ENCODE measurements at places on chromosomes 7 and 10.

DNA sequence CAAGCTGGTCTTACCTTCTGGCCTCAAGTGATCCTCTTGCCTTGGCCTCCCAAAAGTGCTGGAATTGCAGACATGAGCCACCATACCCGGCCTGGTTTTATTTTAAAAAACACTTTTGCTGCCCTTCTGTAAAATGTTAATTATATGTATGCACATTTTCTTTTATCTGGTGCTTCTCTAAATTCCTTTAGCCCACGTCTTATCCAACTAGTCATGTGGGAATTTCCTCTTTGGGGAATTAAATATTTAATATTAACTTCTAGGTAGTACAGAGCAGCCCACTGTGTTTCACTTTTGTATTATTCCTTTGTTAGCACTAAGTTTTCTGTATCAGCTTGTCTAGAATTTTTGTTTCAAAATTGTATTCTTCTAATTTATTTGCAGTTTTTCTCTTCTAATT, 181.7 kb upstream of the KAT6B start:
- DNase-seq: no peak

GRCh38 chr7:73345951-73346350, 18.0 kb downstream of the FKBP6 start:
- no peak for DNase-seq

- no peak for DNase-seq
Observed at GRCh38 chr7:40965774-40966173, 737.1 kb downstream of the INHBA start.

- no peak for DNase-seq
Observed at GRCh38 chr7:108589199-108589598, 19.5 kb downstream of the DNAJB9 start.

DNA sequence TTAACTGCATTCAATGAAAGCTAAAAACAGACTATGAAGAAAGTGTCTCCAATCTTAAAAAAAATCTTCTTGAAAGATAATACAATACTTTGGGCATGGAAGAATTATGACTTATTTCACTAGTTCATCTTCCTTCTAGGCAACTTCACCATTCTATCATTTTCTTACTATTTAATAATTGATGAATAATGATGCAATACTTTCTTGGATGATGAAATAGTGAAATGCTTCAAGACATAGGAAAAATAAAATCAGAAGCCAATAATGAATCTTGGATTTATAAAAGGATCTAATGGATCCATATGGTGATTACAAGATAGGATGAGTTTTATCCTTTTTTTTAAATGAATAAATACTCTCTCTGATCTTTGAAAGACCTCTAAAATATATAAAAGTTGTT, 4.4 kb downstream of the DMBT1 start:
- no peak for DNase-seq

- no peak for DNase-seq
Observed at GRCh38 chr10:106712988-106713387, 451.5 kb downstream of the SORCS1 start.

DNA sequence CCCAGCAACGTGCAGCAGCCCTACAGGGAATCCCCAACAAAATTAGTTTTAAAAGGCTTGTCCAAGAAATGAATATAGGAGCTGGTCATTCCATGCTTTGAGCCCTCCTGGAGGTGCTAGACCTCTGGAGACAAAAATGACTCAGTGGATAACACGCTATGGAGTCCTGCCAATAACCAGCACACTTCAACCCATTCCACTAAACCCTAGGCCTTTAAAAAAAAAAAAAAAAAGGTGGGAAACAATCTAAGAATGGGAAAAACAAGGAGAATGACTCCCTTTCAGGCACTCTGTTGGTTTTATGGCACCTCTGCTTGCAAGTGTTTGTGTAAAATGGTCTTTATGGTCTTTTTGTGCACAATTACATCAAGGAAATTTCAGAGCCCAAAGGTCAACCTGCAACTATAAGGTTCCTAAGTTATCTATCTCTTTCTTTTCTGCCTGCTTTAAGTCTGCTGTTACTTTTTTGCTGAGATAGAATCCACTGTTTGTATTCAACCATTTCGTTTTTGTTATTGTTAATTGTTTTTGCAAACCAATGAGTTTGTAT, 21.3 kb downstream of the AVL9 start:
- no peak for DNase-seq

DNA sequence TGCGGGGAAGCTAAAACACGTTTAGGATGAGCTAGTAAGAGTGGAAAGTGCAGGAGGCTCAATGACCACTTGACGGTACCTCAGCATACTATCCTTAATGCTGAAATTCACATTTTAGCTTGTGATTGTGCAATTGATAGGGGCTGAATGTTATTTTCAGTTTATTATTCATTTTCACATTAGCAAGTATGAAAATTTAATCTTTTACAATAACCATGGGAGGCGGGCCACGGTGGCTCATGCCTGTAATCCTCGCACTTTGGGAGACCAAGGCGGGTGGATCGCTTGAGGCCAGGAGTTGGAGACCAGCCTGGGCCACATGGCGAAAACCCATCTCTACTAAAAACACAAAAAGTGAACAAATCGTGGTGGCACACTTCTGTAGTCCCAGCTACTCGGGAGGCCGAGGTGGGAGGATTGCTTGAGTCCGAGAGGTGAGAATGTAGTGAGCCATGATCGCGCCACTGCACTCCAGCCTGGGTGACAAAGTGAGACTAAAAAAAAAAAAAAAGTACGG, 22.0 kb upstream of the ANLN start:
- DNase-seq: no peak

DNA sequence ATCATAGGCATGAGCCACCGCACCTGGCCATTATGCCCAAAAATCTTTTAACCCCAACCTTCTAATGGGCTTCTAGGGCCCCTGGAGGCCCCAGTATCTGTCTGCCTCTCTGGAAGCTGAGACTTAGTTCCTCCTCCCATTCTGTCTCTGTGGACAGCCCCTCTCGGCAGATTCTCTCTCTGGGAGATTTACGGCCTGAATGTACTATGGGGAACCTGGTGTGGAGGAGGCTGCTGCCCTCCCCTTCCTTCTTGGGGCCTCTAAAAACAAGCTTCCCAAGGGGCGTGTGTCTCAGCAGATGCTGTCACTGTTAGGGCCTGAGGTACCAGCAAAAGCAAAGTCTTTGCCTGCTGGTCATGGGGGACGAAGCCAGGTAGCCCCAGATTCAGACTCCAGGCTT, 35.8 kb upstream of the PRKAR1B start:
- no peak for DNase-seq

DNA sequence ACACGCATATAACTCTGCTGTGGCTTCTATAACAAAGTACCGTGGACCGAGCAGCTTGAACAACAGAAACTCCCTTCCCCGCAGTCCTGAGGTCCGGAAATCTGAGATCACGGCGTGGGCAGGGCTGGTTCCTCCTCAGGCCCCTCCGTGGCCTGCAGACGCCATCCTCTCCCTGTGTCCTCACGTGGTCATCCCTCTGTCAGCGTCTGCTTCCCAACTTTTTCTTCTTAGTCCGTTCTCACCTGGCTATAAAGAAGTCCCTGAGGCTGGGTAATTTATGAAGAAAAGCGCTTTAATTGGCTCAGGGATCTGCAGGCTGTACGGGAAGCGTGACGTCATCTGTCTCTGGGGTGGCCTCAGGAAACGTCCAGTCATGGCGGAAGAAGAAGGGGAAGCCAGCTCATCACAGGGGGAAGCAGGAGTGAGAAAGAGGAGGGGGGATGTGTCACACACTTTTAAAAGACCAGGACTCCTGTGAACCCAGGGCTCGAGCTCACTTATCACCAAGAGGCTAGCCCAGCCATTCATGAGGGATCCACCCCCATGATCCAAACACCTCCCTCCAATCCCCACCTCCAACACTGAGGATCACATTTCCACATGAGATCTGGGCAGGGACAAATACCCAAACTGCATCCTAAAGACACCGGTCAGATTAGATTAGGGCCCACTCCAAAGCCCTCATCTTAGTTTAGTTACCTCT, 91.2 kb upstream of the INSIG1 start:
- peak; percentile 83 for DNase-seq

GRCh38 chr7:17009007-17009719, 127.4 kb upstream of the AGR3 start:
- peak; percentile 44 for DNase-seq

GRCh38 chr7:101363196-101363733, 590 bp downstream of the COL26A1 start:
- no peak for DNase-seq

DNA sequence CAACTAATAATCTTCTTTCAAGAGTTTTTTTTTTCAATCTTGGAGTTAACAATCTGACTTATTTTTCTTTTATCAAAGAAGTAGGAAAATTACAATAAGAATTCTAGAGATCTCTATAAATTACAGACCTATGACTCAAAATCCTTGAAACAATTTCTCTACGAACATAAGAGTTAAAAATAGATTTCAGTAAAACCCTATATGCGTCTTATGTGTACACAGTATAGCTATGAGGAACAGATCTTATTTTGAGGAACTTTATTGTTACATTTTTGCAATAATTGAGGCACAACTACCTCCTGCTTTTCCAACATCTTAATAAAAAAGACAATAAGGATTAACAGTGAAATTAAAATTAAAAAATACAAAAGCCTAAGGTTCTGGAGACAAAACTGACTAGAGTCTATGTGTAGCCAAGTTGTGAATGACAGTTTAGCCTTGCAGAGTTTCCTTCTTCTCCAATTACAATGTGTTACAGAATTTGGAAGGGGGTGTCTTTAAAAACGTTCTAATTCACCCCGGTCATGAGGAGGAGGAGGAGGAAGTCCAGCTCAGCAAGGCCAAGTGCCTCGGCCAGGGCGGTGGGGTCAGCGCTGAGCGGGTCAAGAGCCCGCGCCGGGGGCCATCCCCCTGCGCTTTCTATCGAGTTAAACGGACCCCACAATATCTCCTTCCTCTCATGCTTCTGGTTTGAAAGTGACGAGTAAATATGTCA, 40.5 kb downstream of the AMZ1 start:
- no peak for DNase-seq

GRCh38 chr10:85400981-85401695, 965.5 kb downstream of the GRID1 start:
- DNase-seq: no peak

DNA sequence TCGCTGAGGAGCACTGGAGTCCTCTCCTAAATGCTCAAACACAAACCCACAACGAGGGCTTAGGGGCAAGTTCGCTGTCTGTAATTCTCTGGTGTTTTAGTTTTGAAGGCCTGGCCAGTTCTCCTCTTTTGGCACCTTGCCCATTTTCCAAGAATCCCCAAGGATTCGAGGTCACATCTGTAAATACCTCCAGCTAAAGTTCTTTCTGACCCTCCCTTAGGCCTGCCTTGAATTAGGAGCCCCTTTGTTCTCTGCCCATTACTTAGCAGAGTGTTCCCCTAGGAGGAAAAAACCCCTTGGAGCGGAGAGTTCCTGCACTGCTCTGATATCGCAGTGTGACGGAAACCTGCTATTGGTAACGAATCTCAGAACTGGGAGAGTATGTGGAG, 743 bp upstream of the PYROXD2 start:
- DNase-seq: no peak

GRCh38 chr10:59387951-59388670, 25.8 kb upstream of the FAM13C start:
- DNase-seq: peak; percentile 90

DNA sequence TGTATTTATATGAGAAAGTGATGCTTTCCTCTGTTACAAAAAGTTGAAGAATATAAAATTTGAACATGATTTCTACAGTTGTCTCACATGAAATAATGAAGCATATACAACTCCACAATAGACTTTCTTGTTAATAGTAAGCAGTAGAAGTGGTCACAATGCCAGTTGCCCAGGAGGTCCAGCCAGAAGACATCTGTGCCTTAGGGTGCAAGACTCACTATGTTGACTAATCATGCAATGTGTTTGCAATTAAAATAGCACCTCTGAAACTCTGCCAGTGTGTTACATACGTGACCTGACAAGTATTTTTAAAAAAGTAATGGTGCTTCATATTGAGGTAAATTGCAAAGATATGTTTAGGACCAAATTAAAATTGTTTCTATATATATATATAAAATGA, 547.2 kb downstream of the ETV1 start:
- DNase-seq: no peak

DNA sequence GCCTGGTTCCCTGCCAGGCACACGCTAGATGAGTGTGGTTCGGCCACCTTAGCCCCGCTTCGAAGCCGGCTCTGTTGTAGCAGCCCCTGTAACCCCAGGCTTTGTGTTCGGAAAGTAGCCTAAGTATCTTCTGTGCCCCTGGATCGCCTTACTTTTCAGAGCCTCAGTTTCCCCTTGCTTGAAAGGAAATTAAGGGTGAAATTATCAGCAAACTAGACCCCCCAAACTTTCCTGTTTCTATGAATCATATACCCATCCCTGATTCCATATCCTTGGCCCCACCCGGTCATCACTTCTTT, 312 bp downstream of the PDCD11 start:
- no peak for DNase-seq

DNA sequence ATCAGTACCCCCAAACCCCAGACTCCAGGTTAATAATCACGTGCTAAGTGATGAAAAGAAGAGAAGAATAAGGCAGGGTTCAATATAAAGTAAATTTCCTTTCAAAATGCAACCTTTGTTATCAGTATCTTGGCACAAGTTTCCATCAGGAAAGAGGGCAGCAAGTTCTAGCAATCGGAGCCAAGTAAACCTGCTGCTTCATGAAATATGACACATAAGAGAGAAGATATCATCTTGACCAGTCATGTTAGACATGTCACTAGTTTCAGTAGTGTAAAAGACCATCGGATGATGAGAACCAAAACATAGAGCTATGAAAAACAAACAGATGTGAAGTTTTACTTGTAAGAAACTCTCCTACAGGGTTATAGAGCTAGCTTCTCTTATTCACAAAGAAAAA, 44.0 kb downstream of the AASS start:
- no peak for DNase-seq

DNA sequence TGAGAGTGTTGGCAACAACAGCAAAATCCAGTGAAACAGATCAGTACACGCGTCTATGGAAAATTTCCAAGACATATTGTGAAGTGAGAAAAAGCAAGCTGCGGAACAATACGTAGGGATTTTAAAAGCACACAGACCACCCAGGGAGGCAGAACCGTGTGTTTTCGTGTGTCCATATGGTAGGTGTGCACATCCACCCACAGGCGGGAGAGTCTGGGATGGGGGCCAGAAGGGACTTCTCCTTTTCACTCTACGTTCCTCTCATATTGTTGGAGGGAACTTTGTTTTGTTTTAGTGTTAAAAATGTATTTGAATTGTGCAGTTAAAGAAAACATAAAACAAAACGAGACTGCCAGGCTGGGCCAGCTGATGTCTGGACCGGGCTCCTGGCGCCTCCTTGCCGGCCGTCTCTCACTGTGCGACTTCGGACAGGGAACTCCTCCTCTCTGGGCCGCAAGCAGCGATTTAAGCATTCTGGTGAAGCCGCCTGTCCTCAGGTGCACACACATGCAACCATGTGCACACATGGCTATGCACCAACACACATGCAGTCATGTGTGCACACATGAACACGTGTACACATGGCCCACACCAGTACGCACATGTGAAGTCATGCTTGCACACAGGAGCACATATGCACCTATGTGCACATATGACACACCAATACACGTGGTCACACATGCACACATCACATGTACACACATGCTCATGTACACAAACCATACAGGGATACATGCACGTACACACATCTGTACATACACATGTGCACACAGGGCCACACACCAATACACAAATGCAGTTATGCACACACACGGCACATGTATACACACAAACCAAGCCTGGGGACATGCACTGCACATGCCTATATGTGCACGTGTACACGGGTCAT, 141.1 kb downstream of the ELFN1 start:
- no peak for DNase-seq

Data from HCEC 1CT (cell line).